ENCODE measurements at places on chromosomes 16 and 17.
A peak's percentile ranks its signal among the peaks of the same experiment; 100 is the strongest.

GRCh38 chr17:78839235-78839761 lies 1.3 kb downstream of the USP36 start:
- no peak for DNase-seq

GRCh38 chr17:3910420-3911270 lies 5.6 kb downstream of the P2RX1 start:
- no peak for DNase-seq

GRCh38 chr17:8290043-8290442 lies 1.6 kb downstream of the RANGRF start:
- no peak for DNase-seq

DNA sequence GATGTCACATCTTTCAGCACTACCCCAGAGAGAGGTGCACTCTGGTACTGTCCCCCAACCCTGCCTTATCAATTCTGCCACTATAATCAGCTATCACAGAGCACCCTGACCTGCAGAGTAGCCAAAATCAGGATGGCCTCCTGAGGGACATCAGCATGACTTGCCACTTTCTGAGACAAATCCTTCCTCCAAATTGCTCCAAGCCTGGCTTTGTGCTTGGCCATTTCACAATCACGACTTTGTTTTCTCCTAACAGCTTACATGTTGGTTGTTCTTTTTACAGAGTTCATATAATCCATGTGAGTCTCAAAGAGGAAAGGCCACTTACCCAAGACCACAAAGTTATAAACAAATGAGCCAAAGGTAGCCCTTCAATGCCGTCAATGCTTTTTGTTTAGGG lies 449.0 kb upstream of the CDH5 start:
- DNase-seq: no peak

DNA sequence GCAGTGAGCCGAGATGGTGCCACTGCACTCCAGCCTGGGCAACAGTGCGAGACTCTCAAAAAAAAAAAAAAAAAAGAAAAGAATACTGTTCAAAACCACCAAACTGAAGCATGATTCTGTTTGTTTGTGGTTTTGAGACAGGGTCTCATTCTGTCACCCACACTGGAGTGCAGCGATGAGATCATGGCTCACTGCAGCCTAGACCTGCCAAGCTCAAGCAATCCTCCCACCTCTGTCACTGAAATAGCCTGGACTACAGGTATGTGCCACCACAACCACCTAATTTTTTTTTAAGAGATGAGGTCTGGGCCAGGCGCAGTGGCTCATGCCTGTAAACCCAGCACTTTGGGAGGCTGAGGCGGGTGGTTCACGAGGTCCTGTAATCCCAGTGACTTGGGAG lies 4.3 kb downstream of the SUMO2 start:
- DNase-seq: no peak

DNA sequence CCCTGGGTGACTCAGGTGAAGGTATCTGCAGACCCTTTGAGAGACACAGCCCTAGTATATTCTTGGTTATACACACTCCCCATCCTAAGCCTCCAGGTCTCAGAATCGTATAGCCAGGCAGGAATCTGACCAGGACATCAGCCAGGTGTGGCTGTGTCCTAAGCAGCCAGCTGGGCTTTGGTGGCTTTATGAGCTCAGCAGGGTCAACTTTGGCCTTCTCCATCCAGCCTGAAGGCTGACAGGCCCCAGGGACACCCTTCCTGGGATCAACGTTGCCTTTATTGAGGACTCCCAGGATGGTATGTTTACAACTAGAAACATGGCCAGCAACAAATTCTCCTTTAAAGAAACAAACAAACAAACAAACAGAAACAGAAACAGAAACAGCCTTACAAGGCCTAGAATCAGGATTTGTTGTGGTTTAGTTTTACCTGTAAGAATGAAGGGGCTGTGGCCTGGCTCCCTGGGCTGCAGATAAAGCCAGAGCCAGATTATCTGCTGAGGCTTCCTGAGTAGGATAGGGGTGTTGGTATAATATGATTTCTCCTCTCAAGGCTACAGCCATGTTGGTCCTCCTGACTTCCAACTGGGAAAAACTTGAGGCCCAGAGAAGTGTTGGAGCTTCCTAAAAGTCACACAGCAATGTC lies 8.5 kb downstream of the KIF19 start:
- DNase-seq: no peak

DNA sequence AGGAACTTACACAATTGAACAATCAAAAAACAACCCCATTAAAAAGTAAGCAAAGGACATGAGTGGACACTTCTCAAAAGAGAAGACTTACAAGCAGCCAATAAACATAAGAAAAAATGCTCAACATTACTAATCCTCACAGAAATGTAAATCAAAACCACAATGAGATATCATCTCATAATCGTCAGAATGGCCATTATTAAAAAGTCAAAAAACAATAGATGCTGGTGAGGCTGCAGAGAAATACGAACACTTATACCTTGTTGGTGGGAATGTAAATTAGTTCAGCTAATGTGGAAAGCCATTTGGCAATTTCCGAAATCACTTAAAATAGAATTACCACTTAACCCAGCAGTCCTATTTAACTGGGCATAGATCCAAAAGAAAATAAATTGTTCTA lies 301.9 kb upstream of the KCNJ16 start:
- DNase-seq: no peak

GRCh38 chr17:82872591-82873520 lies 33.0 kb upstream of the ZNF750 start:
- DNase-seq: no peak

- DNase-seq: peak; percentile 90
Observed at GRCh38 chr16:78235168-78235800, 135.8 kb downstream of the WWOX start.

- no peak for DNase-seq
Observed at GRCh38 chr16:86320237-86320595, 190.1 kb upstream of the FOXF1 start.

DNA sequence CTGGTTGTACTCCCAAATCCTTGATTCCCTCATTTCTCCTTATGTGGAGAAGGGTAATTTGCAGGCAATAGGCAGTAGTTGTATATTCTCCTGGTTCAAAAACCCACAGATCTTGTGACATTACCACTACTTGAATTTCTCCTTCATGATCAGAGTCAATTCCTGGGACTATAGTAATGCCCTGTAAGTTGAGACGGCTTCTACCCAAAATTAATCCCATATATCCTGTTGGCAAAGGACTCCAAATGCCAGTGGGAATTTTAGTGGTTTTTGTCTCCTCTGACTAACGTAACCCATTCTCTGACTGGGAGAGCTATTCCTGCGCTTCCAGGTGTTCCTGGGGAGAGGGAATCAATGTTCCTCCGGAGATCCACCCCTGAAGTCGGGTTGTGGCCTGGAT lies 11.6 kb upstream of the ZNF689 start:
- DNase-seq: no peak

DNA sequence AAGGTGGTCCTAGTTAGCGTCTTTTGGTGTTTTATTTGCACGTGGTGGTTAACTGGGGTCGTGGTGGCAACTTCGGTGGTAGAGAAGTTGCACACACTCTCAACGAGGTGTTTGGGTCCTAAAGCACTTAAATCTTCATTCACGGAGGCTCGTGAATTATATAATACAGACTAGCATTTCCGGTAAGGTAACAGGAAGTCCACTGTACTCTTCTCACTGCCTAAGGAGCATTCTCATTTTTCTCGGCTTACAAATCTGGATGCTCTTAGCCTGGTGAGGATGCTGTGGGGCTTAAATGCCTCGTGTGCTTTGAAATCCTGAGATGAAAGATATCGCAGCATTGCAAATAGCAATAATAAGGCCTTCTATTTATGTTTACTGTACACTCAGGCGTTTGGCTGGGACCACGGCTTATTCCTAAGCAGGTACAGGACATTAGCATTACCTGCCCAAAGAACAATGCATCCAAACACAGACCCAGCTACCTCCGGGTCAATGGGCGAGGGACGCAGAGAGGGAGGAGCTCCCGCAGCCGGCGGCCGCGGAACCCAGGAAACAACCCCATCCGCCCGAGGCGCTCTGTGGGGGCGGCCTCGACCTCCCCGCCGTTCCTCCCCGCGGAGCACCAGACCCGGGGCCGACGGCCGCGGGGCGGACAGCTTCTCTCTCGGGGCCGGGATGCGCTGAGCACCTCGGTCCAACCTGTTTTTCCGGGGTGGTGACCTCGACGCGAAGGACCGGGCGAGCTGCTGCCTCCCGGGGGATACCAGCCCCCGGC lies 856 bp downstream of the DNAJA2 start:
- DNase-seq: peak; percentile 84

GRCh38 chr16:30131869-30132475 lies 9.0 kb upstream of the MAPK3 start:
- DNase-seq: no peak

- DNase-seq: peak; percentile 49
Observed at GRCh38 chr16:88453611-88454522, 787 bp downstream of the ZFPM1 start.

GRCh38 chr17:41972571-41973407 lies 6.2 kb downstream of the CNP start:
- no peak for DNase-seq

Data from ELF-1 (cell line).